ENCODE measurements at places on chromosomes 3 and 15.
A peak's percentile ranks its signal among the peaks of the same experiment; 100 is the strongest.

GRCh38 chr3:45545476-45545875 is 49.1 kb upstream of the LIMD1 start:
- no peaks in the 10 kb centered on the region for H3K27me3 ChIP-seq
- no peak overlapping the region for H3K4me3 ChIP-seq
- H3K27ac ChIP-seq, result no peak overlapping the region
- H3K4me1 ChIP-seq, result no peaks in the 10 kb centered on the region

- H3K4me3 ChIP-seq, result no peak overlapping the region
- H3K4me1 ChIP-seq, result no peaks in the 10 kb centered on the region
- no peak for DNase-seq
Measured at GRCh38 chr3:70224337-70224736, 88.1 kb downstream of the MDFIC2 start.

GRCh38 chr15:80155001-80155377 is 2.2 kb downstream of the FAH start:
- DNase-seq, result no peak
- peaks cover 17% of the 10 kb centered on the region for H3K36me3 ChIP-seq
- peaks cover 43% of the 10 kb centered on the region for H3K4me1 ChIP-seq
- peak overlapping the region; percentile 48 for H3K4me3 ChIP-seq

DNA sequence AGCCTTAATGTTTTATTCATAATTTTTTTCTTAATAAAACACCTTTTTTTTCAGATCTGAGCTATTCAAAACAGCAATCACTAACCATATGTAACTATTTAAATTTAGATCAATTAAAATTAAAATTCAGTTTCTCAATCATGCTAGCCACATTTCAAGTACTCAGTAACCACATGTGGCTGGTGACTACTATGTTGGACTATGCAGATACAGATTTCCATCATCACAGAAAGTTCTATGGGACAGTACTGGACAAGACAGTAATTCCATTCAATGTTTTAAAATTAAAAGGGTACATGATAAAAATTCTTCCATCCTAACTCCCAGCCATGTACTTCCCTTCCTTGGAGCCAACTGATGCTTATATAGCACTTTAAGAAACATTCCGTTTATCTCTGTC is 119.3 kb downstream of the GLDN start:
- H3K27ac ChIP-seq, result no peak overlapping the region
- H3K4me1 ChIP-seq, result no peaks in the 10 kb centered on the region
- H3K4me3 ChIP-seq, result no peak overlapping the region

DNA sequence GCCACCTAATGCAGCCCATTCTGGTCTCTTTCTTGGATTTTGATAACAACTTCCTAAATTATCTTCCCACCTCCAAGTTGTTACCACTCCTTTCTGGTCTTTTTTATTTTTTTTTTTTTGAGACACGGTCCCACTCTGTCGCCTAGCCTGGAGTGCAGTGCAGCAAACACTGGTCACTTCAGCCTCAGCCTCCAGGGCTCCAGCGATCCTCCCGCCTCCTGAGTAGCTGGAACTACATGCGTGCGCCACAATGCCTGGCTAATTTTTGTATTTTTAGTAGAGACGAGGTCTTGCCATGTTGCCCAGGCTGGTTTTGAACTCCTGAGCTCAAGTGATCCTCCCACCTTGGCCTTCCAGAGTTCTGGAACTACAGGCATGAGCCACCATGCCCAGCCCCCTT is 92.8 kb upstream of the BHLHE40 start:
- peaks cover 10% of the 10 kb centered on the region for H3K36me3 ChIP-seq
- H3K4me3 ChIP-seq, result no peak overlapping the region
- H3K4me1 ChIP-seq, result peaks cover 32% of the 10 kb centered on the region
- H3K27ac ChIP-seq, result no peak overlapping the region

- H3K27me3 ChIP-seq, result peaks cover 1% of the 10 kb centered on the region
- H3K36me3 ChIP-seq, result no peaks in the 10 kb centered on the region
- H3K4me3 ChIP-seq, result no peak overlapping the region
- DNase-seq, result no peak
- peaks cover 36% of the 10 kb centered on the region for H3K4me1 ChIP-seq
Measured at GRCh38 chr15:73906346-73907034, 19.8 kb upstream of the LOXL1 start.

GRCh38 chr15:61421938-61422337 is 192.8 kb upstream of the RORA start:
- no peaks in the 10 kb centered on the region for H3K36me3 ChIP-seq
- no peaks in the 10 kb centered on the region for H3K4me1 ChIP-seq
- no peak overlapping the region for H3K27ac ChIP-seq
- H3K27me3 ChIP-seq, result peaks cover 4% of the 10 kb centered on the region
- DNase-seq, result no peak

- H3K36me3 ChIP-seq, result no peaks in the 10 kb centered on the region
- no peak for DNase-seq
- no peaks in the 10 kb centered on the region for H3K27me3 ChIP-seq
- H3K27ac ChIP-seq, result no peak overlapping the region
- no peak overlapping the region for H3K4me3 ChIP-seq
- H3K4me1 ChIP-seq, result peaks cover 35% of the 10 kb centered on the region
Measured at GRCh38 chr15:85047271-85047948, 65.8 kb downstream of the PDE8A start.

DNA sequence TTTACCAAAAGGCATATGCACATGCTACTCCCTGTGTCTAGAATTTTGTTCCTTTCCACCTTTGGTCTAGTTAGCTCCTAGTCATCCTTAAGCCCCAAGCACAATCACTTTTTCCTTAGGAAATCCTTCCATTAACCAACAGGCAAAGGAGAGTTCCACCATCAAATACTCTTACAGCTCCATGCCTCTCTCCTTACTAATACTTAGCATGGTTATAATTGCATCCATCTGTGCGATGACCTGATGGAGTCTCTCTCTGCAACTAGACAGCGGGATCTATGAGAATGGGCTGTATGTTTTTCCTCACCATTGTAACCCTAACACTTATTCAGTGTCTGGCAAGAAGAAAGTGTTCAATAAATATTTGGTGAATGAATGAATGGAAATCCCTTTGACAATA is 69.3 kb upstream of the SMAD3 start:
- DNase-seq, result no peak
- no peaks in the 10 kb centered on the region for H3K4me1 ChIP-seq
- H3K27ac ChIP-seq, result no peak overlapping the region
- H3K27me3 ChIP-seq, result peaks cover 24% of the 10 kb centered on the region
- peaks cover 8% of the 10 kb centered on the region for H3K36me3 ChIP-seq

DNA sequence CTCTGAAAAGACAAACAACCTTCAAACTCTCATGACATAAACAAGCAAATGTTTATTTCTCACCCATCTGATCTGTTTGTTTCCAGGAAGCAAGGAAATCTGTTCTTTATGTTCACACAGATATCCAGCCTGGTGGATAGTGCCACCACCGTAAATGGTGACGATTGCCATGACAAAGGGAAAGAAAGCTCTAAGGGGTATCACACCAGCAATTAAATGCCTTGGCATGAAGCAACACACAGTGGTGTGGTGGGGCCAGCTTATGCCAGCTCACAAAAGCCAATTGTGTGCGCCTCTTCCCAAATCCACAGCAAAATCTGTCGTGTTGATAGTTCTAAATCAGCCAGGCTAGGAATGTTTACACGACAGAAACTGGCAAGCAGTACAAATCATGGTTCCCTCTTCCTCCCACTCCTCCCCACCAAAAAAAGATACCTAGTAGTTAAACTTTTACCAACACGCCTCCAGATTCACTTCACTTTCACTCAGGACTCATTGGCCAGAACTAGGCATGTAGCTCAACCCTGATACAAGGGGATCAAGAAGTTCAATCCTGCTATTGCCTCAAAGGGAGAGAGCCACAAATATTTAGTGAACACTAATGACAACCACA is 189.2 kb upstream of the SLCO3A1 start:
- no peaks in the 10 kb centered on the region for H3K36me3 ChIP-seq
- H3K4me1 ChIP-seq, result peaks cover 10% of the 10 kb centered on the region
- no peak overlapping the region for H3K4me3 ChIP-seq
- no peak for DNase-seq

GRCh38 chr3:129033151-129033550 is 27.4 kb upstream of the GP9 start:
- no peaks in the 10 kb centered on the region for H3K36me3 ChIP-seq
- peaks cover 3% of the 10 kb centered on the region for H3K27me3 ChIP-seq
- no peak overlapping the region for H3K4me3 ChIP-seq
- no peak overlapping the region for H3K27ac ChIP-seq
- DNase-seq, result no peak
- peaks cover 4% of the 10 kb centered on the region for H3K4me1 ChIP-seq

- DNase-seq, result no peak
- no peak overlapping the region for H3K4me3 ChIP-seq
- no peaks in the 10 kb centered on the region for H3K27me3 ChIP-seq
- H3K36me3 ChIP-seq, result no peaks in the 10 kb centered on the region
- H3K27ac ChIP-seq, result no peak overlapping the region
- no peaks in the 10 kb centered on the region for H3K4me1 ChIP-seq
Measured at GRCh38 chr3:69791919-69792399, 52.7 kb downstream of the MITF start.

DNA sequence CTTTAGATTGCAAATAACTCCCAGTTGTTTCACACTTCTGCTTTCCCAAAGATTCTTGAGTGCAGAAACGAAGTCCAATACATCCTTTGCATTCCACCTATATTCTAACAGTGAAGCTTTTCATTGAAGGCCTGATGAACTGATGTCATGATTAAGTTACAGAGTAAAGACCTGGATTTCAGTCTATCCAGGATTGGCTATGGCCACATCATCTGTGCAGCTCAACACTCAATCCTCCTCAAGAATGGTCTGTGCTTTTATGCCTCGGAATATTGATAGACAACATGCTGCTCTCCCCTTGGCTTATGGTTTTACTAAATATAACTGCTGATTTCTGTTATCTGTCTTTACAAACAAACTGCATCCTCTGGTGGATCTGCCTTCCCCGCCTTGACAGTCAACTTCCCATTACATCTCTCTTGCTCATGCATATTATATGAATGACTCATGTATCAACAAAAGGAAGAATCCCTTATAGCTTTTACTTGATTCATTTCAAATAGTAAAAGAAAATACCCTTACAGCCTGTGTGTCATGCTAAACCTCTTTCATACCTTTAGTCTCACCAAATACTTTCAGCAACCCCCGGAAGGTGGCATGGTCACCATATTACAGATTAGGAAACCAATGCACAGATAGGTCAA is 59.5 kb downstream of the SCN11A start:
- H3K36me3 ChIP-seq, result no peaks in the 10 kb centered on the region
- no peak for DNase-seq
- no peak overlapping the region for H3K27ac ChIP-seq
- H3K4me3 ChIP-seq, result no peak overlapping the region

- H3K36me3 ChIP-seq, result peaks cover 16% of the 10 kb centered on the region
- H3K4me1 ChIP-seq, result peaks cover 28% of the 10 kb centered on the region
- peak overlapping the region; percentile 96 for H3K4me3 ChIP-seq
Measured at GRCh38 chr3:170907637-170908234, 701 bp downstream of the EIF5A2 start.

DNA sequence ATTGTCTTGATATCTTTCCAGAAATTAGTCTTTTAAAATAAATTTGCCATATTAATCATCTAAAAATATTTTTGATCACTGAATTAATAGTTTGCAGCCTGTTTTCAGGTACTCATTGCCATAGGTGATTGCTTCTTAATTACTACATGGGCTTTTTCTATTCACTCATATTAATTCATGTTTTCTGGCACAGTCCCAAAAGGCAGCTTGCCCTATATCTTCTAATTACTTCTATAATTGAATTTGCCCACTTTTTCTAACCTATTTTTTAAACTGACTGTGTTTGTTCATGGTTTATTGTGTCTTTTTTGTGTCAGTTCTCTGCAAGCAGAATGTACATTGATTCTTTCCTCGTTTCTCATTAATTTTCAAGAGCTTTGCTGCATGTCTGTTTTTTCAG is 85.7 kb upstream of the SOX2 start:
- DNase-seq, result no peak
- H3K27ac ChIP-seq, result no peak overlapping the region
- H3K4me1 ChIP-seq, result no peaks in the 10 kb centered on the region
- H3K36me3 ChIP-seq, result no peaks in the 10 kb centered on the region
- H3K27me3 ChIP-seq, result no peaks in the 10 kb centered on the region
- H3K4me3 ChIP-seq, result no peak overlapping the region

Measured in activated CD4-positive, alpha-beta memory T cell treated with anti-CD3 and anti-CD28 coated beads, Interleukin-2, amount 10 ng/mL, durations not matched to agents 7 days and 5 days (primary cell).